ENCODE measurements at places on chromosomes 1 and 21. TPM values are rescaled to one million over a fixed set of nuclear protein-coding genes. Genes with fewer than 3 reads are reported as not detected.

GRCh38 chr1:41861535-41862383 is 57.0 kb downstream of the HIVEP3 start:
- DNase-seq, result no peak
- H3K4me1 ChIP-seq, result peaks cover 11% of the 10 kb centered on the region
- H3K36me3 ChIP-seq, result no peaks in the 10 kb centered on the region
- no peak overlapping the region for H3K27ac ChIP-seq
- no peaks in the 10 kb centered on the region for H3K27me3 ChIP-seq

- no peaks in the 10 kb centered on the region for H3K27me3 ChIP-seq
- H3K4me1 ChIP-seq, result no peaks in the 10 kb centered on the region
- no peak overlapping the region for H3K27ac ChIP-seq
- H3K36me3 ChIP-seq, result peaks cover 6% of the 10 kb centered on the region
Measured at GRCh38 chr1:193819376-193819775, 633.0 kb upstream of the B3GALT2 start.

GRCh38 chr1:47993416-47993740 is 3.8 kb downstream of the TRABD2B start:
- H3K27ac ChIP-seq, result no peak overlapping the region
- DNase-seq, result no peak
- H3K4me1 ChIP-seq, result peaks cover 3% of the 10 kb centered on the region
- no peak overlapping the region for H3K4me3 ChIP-seq
- H3K36me3 ChIP-seq, result peaks cover 7% of the 10 kb centered on the region

- no peaks in the 10 kb centered on the region for H3K36me3 ChIP-seq
- H3K4me3 ChIP-seq, result no peak overlapping the region
- no peaks in the 10 kb centered on the region for H3K4me1 ChIP-seq
- H3K27me3 ChIP-seq, result no peaks in the 10 kb centered on the region
- no peak for DNase-seq
Measured at GRCh38 chr1:234309243-234309597, 64.0 kb upstream of the COA6 start.

DNA sequence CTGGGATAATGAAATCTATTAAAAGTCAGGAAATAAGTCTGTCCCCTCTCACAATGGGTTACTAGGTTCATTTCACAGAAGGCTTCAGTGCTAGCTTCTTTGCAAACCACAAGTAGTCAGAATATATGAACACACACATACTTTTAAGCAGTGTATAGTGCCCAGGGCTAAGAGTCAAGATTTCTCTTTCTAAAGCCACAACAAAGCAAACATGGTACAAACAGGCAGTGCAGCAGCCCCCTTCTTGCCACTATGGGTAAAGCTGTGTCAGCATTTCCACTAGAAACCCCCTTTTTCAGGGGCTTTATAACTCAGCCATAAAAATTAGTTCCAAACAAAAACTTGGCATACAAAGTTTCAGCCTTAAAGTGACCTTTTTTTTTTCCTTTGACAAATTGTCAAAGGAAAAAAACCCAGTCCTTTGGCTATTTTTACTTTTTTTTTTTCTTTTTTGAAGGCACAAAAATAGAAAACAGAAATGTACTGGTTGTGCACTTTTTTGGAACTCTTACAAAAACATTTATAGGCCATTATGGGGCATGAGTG is 315.4 kb downstream of the LMO4 start:
- H3K36me3 ChIP-seq, result no peaks in the 10 kb centered on the region
- peaks cover 2% of the 10 kb centered on the region for H3K27me3 ChIP-seq
- no peak for DNase-seq
- no peak overlapping the region for H3K4me3 ChIP-seq

DNA sequence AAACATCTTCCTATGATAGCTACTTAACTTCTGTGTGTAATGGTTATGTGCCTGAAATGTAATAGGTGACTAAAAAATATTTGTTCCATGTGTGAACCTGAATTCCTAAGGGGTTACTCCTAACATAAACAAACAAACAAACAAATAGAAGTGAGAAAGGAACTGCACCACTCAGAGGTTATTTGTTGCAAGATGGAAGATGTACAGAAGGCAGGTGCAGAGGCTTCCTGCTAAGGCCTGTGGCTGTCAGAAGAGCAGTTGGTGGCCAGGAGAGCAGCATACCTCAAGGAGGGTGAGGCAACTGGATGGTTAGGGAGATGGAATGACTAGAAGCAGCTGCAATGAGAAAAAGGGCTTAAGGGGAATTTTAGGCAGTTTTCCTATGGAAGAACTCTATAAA is 940.6 kb downstream of the TTLL7 start:
- no peak overlapping the region for H3K4me3 ChIP-seq
- DNase-seq, result no peak
- H3K36me3 ChIP-seq, result no peaks in the 10 kb centered on the region
- H3K27ac ChIP-seq, result no peak overlapping the region
- H3K27me3 ChIP-seq, result no peaks in the 10 kb centered on the region

GRCh38 chr1:107976836-107977235 is 11.9 kb upstream of the VAV3 start:
- no peak overlapping the region for H3K4me3 ChIP-seq
- DNase-seq, result no peak
- no peaks in the 10 kb centered on the region for H3K36me3 ChIP-seq
- H3K4me1 ChIP-seq, result no peaks in the 10 kb centered on the region

- peak overlapping the region; percentile 88 for H3K27ac ChIP-seq
- peaks cover 90% of the 10 kb centered on the region for H3K4me1 ChIP-seq
- DNase-seq, result peak; percentile 51
- no peaks in the 10 kb centered on the region for H3K27me3 ChIP-seq
Measured at GRCh38 chr1:205287767-205288559, 33.6 kb downstream of the NUAK2 start.

GRCh38 chr1:116772648-116773045 is 18.4 kb downstream of the CD2 start:
- no peaks in the 10 kb centered on the region for H3K27me3 ChIP-seq
- H3K36me3 ChIP-seq, result peaks cover 30% of the 10 kb centered on the region
- H3K27ac ChIP-seq, result peak overlapping the region; percentile 71
- no peak overlapping the region for H3K4me3 ChIP-seq
- peaks cover 63% of the 10 kb centered on the region for H3K4me1 ChIP-seq

GRCh38 chr1:205258719-205259118 is 31.0 kb downstream of the TMCC2 start:
- no peaks in the 10 kb centered on the region for H3K27me3 ChIP-seq
- no peak overlapping the region for H3K27ac ChIP-seq
- H3K36me3 ChIP-seq, result no peaks in the 10 kb centered on the region
- peaks cover 9% of the 10 kb centered on the region for H3K4me1 ChIP-seq

DNA sequence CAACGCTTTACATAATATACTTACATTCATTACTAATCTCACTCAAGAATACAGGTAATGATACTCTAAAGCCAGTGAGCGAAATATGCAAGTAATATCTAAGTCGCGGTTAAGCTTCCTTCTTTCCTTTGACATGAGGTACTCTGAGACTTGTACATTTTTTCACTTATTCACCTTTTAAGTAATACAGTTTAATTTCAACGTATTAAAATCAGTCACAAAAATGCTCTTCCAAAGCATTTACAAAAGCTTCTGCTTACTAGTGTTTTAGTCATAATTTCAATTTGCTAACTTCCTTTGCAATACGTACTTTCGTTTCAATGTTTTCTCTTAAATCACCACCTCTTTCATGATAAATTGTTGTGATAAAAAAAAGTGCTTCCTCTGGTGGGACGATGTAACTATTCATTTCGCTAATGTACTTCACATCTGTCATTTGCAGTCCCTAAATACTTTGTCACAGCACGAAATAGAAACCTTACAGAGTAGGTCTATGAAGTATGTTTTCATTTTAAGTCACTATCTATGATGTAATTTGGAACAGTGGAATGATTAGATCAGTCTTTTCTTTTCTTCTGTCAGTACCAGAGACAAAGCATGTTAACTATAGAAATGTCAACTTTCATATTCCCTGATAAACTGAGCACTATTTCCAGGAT is 34.0 kb upstream of the ADGRL4 start:
- no peak overlapping the region for H3K4me3 ChIP-seq
- no peak overlapping the region for H3K27ac ChIP-seq
- H3K4me1 ChIP-seq, result no peaks in the 10 kb centered on the region
- DNase-seq, result no peak
- H3K27me3 ChIP-seq, result no peaks in the 10 kb centered on the region
- H3K36me3 ChIP-seq, result peaks cover 7% of the 10 kb centered on the region

DNA sequence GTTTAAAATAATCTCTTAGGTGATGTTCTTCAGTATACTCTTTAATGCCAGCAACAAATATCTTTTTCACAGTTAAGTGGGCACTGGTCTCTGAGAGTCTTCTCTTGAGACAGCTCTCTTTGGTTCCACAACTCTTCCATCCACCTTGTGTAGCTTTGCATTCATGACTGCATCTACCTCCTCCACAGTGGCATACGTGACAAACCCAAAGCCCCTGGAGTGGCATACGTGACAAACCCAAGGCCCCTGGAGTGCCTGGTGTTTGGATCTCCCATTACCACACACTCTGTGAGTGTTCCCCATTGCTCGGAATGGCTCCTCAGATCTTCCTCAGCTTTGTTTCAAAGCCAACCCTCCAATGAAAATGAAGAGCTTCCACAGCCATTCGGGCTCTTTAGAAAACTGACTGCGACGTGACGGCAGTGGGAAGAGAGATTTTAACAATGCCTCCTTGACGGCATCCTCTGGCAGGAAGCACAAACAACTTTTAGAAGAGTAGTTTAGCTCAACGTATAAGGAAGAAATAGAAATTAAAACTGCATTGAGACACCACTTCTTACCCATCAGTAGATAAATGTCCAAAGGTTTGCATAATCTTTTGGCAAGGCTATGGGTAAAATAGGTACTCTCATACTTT is 45.8 kb downstream of the SLC30A7 start:
- DNase-seq, result no peak
- H3K36me3 ChIP-seq, result peaks cover 29% of the 10 kb centered on the region
- H3K27ac ChIP-seq, result peak overlapping the region; percentile 93
- H3K4me3 ChIP-seq, result peak overlapping the region; percentile 74
- H3K4me1 ChIP-seq, result peaks cover 43% of the 10 kb centered on the region

DNA sequence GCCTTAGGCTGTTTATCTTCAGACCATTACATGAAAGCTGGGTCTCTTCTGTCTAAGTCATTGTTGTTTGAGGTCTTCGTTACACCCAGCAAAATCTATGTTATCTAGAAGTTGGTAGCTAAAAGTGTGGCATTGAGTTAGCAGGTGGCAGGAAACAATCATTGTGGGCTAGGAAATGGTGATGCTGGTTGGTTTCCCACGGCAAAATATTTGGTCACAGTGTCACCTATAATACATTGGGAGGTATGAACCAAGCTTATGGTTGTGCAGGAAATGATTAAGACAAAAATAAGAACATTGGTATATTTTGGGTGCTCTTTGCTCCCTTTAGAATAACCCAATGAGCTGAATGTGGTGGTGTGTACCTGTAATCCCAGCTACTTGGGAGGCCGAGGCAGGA is 169.7 kb downstream of the TRIM33 start:
- peak; percentile 84 for DNase-seq
- H3K36me3 ChIP-seq, result no peaks in the 10 kb centered on the region
- peak overlapping the region; percentile 98 for H3K27ac ChIP-seq
- H3K27me3 ChIP-seq, result no peaks in the 10 kb centered on the region

GRCh38 chr1:4379451-4380175 is 274.8 kb upstream of the AJAP1 start:
- H3K36me3 ChIP-seq, result peaks cover 3% of the 10 kb centered on the region
- no peak overlapping the region for H3K27ac ChIP-seq
- DNase-seq, result no peak
- H3K4me1 ChIP-seq, result peaks cover 10% of the 10 kb centered on the region
- H3K27me3 ChIP-seq, result peaks cover 17% of the 10 kb centered on the region

- H3K27ac ChIP-seq, result no peak overlapping the region
- no peaks in the 10 kb centered on the region for H3K4me1 ChIP-seq
- peaks cover 12% of the 10 kb centered on the region for H3K36me3 ChIP-seq
- no peak for DNase-seq
- H3K4me3 ChIP-seq, result no peak overlapping the region
- H3K27me3 ChIP-seq, result no peaks in the 10 kb centered on the region
Measured at GRCh38 chr1:32091591-32091990, 16.3 kb upstream of the KPNA6 start.

DNA sequence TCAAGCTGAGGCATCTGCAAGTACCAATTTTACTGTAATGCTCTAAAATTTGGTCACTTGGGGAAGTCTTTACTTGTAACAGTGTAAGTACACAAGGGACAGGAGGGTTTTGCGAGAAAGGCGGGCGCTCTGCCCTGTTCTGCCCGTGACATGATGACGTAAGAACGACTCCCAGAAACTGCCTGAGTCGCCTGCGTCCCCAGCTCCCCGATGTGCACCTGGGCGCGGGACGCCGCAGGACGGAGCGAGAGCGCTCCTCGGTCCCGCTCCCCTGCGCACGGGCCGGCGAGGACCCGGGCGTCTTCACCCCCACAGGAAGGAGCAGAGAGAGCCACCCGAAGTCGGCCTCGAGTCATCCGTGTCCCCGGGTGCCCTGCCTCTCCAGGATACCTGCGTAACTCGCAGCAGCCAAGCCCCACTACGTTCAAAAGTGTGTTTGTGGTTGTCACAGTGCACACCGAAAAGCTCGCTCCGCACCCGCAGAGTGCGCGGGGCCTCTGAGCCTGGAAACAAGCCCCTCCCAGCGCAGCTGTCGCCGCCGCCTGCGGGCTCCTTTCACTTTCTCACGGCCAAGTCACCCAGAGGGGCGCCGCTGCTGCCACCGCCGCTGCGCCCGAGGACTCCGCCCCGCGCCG is 3.3 kb upstream of the ZBTB18 start:
- no peaks in the 10 kb centered on the region for H3K27me3 ChIP-seq
- peak overlapping the region; percentile 97 for H3K4me3 ChIP-seq
- H3K36me3 ChIP-seq, result no peaks in the 10 kb centered on the region
- peak; percentile 96 for DNase-seq
- H3K4me1 ChIP-seq, result peaks cover 7% of the 10 kb centered on the region

DNA sequence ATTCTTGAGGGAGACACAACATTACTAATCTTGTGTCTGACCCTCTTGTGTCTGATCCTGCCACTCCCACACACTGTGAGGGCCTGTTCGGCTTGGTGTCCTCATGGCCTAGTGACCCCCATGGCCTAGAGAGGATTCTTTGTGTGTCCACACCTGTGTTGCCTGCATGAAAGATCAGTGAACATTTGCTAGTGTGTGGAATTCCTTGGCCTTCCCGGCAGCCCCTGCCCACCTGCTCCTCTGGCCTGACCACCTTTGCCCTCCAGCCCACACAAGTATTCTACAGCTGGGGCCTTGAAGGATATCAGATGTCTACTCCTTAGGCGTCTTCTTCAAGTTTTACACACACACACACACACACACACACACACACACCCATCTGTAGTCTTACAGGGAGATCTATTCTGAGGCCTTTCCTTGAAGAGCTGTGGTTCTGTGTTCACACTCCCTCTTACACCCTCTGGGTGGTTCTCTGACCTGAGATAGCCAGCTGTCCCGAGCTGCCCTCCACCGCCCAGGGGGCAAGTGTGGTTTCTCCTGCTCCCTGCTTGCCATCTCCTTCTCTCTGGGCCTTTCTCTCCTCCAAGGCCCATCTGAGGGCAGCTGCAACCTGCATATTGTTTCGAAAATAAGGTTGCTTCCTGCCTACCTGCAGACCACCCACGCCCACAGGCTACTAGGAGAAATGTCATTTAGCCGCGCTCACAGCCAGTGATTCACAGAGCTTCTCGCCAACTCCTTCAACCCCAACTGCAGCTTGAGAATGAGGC is 45.4 kb downstream of the CD247 start:
- peak overlapping the region; percentile 90 for H3K4me3 ChIP-seq
- H3K4me1 ChIP-seq, result peaks cover 37% of the 10 kb centered on the region
- no peaks in the 10 kb centered on the region for H3K27me3 ChIP-seq
- DNase-seq, result no peak
- H3K27ac ChIP-seq, result peak overlapping the region; percentile 85
- peaks cover 6% of the 10 kb centered on the region for H3K36me3 ChIP-seq

LCE2A gene
- not detected for total RNA-seq

AADACL4 gene
- not detected for total RNA-seq

SPRR2E gene
- not detected for total RNA-seq

PFKL gene
- 115 TPM for total RNA-seq

ELOVL1 gene
- 30.8 TPM for total RNA-seq

NTMT2 gene
- total RNA-seq, result not detected

FCRL1 gene
- total RNA-seq, result 13.2 TPM

ATF3 gene
- 1.4 TPM for total RNA-seq

CFAP45 gene
- total RNA-seq, result 1.5 TPM

OR2L2 gene
- total RNA-seq, result 0.42 TPM

LCK gene
- 509 TPM for total RNA-seq

Data from naive thymus-derived CD8-positive, alpha-beta T cell (primary cell).